ENCODE measurements at places on chromosomes 1 and 21.

- no peak for DNase-seq
Observed at GRCh38 chr1:18645747-18646090, 15.1 kb downstream of the PAX7 start.

GRCh38 chr1:208156741-208157140, 87.4 kb downstream of the PLXNA2 start:
- DNase-seq: peak; percentile 43

DNA sequence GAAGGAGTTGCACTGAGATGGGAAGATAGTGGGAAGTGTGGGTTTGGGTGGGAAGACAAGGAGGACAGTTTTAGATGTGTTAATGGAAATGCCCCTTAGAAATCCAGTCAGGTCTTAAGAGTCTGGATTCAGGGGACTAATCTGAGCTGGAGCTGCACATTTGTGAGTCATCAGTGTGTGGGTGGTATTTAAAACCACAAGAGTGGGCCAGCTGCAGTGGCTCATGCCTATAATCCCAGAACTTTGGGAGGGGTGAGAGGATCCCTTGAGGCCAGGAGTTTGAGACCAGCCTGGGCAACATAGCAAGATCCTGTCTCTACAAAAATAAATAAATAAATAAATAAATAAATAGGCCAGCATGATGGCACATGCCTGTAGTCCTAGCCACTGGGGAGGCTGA, 40.9 kb upstream of the SLC6A9 start:
- DNase-seq: peak; percentile 89

DNA sequence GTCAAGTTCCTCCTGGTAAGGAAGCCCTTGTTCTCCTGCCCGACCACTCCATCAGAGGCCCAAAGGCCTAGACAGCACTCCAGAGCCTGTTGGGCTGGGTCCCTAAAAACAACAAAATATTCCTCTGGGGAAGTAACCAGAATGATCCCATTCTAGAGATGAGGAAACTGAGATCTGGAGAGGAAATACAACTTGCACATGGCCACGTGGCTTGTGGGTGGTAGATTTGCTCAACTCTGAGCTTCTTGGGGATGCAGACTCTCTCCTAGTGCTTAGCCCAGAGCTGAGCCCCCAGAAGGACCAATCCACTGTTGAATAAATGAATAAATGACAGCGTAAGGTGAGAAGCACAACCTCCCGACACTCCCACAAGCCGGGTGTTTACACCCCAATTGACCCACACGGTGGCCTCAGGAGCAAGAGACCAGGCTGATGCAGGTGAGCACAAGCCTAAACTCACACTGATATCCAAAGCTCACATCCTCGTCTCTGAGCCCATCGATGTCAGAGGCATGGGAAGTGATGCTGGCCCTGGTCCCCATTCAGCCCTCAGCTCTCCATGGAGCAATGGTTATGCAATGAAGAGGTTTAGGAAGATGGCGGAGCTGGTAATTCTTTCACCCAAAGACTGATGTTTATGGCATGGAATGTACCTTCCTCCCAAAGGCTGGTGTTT, 172.5 kb upstream of the EDN2 start:
- DNase-seq: no peak

DNA sequence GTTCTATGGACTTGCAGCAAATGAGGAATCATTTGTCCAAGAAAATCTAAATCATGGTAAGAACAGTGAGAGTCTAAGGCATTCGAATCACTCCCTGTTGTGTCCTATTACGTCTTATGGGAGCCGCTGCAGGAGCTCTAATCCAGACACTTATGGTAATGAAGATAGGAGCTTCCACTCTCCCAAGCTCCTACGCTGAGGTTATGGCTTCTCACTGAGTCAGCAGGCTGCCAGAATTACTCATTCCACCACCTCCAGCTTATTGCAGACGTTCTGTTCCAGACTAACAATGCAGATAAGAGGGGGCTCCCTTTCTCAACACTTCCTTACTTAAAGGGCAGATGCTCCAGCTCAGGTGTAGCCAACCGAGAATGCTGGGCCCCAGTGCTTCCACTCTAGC, 212.6 kb downstream of the GREM2 start:
- DNase-seq: peak; percentile 93

DNA sequence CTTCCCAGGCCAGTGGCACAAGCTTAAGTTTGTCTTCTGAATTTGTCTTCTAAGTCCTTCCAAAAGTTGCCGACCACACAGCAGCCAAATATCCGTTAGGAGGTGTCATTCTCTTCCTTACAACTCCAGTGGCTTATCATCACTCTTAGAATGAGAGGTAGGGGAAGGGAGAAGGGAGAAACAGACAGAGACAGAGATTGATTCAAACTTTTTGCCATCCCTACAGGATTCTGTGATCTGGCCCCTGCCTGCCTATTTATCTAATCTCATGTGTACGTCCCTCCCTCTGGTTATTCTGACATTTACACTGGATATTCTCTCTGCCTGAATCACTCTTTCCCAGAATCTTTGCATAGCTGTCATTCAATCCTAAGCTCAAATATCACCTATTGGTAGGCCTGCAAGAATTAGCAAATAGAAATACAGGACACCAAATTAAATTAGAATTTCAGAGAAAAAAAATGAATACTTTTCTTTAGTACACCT, 488 bp upstream of the GNL2 start:
- DNase-seq: no peak

GRCh38 chr1:18891426-18891780, 11.0 kb downstream of the ALDH4A1 start:
- no peak for DNase-seq
